Fibroblast of pulmonary artery (primary cell): ENCODE measurements at places on chromosomes 3 and 15.
A peak's percentile ranks its signal among the peaks of the same experiment; 100 is the strongest.

- DNase-seq, result no peak
Observed at GRCh38 chr15:67955252-67955651, 98.9 kb upstream of the PIAS1 start.

DNA sequence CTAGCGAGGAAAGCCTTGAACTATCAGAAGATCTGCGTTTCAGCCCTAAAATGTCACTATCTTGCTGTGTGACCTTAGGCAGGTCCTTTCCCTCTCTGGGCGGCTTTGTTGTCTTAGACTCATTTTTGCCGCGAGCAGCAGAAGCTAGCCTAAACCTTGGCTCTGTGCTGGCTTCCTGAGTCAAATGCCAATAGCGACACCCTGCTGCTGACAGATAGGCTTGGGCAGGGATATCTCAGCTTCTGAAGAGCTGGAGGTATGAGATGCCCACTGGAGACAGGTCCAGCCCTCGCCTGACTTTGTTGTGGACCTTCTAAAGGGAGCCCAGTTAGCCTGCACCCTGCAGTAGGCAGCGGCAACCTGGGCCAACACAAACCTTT, 1.3 kb downstream of the ADAMTSL3 start:
- DNase-seq, result no peak

DNA sequence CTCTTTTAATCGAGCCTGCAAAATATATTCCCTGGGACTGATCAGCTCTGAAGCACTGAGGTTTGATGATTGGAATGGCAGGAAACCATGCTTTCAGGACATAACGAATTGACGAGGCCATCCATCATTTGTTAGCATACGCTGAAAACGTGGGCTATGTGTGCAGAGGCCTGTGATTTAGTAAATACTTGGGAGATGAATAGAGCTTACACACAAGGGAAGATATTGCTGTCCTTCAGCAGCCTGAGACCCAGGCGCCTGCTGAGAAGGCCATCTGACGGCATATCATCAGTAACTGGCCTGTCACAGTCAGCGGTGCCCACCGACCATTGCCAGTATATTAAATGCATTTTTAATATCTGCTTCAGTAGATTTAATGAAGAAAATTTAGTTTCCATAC, 16.2 kb downstream of the CDIN1 start:
- DNase-seq, result no peak

DNA sequence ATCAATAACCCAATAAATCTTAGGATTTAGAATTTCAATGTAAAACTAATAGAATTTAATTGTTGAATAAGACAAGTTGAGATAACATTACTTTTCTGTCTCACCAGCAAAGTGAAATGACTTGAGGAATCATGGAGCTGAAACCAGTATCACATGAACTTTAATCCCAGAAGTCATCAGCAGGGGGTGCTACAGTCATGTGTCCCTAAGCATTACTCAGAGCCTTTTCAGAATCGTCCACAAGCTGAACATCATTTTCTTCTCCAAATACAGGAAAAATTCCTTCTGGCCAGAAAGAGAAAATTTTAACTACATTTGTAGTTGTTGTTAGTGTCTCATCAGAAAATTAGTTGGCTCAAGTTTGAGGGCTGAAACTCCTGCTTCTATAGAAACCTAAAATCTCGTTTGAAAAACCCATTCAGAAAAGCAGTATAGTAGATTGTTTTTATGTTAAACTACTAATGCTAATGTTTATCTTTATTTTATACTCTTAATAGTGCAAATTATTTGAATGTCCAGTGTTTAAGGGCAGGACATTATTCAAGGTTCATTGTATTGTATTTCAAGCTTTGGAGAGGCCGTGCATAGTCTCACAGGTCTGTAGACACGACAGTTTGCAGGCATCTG, 384.1 kb downstream of the PLOD2 start:
- peak; percentile 87 for DNase-seq

- DNase-seq, result no peak
Observed at GRCh38 chr3:152830245-152830644, 4.7 kb upstream of the P2RY1 start.

GRCh38 chr15:88894819-88895767, at the start of gene HAPLN3:
HAPLN3 (minus strand) TSS chr15:88895544; CDS start chr15:88887298, 8,246 bp downstream.
- DNase-seq, result peak; percentile 40

DNA sequence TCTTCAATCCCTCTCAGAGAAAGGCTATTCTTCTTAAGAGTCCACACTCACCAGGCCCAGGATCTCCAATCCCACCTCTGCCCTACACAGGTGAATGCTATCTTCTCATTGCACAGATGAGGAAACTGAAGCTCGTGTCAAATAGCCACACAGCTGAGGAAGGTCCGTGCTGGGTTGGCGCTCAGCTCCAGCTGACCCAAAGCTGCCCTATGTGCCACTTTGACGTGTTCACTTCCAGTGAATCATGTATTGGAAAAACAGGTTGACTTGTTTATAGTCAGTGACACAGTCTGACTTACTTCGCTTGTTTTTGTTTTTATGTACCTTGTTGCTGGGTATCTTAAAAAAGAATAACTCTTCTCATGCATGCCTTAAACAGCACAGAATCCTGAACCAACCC, 32.4 kb upstream of the ALDH1A3 start:
- no peak for DNase-seq

- no peak for DNase-seq
Observed at GRCh38 chr3:102233881-102234280, 200.9 kb upstream of the ZPLD1 start.

DNA sequence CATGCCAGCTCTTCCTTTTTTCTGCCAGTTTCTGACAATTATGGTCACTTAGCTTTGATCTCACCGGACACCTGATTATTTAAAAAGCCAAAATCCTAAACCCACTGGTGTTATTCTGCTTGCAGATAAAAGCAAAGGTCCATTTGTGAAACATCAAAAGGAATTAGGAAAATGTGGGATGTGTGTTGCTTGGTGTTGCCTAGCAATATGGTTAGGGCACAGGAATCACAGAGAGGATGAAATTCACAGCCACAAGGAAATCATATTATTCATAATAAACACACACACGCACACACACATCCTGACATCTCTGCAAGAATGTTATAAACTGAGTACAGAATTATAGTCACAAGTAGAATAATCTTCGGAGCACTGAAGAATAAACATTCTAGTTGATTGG, 89.3 kb upstream of the BHLHE40 start:
- DNase-seq, result peak; percentile 47

DNA sequence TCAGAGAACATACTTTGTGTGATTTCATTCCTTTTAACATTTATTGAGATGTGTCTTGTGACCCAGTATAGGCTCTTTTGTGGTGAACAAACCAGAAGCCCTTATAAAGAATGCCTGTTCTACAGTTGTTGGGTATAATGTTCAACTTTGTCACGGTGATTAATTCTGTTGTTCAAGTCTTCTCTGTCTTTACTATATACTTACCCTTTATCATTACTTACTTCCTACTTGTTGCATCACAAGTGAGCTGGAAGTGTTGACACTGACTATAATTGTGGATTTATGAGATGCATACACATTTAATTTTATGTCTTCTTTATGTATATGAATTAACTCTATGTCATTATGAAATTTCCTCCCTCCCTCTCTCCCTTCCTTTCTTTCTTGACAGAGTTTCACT, 59.7 kb upstream of the TBL1XR1 start:
- no peak for DNase-seq

DNA sequence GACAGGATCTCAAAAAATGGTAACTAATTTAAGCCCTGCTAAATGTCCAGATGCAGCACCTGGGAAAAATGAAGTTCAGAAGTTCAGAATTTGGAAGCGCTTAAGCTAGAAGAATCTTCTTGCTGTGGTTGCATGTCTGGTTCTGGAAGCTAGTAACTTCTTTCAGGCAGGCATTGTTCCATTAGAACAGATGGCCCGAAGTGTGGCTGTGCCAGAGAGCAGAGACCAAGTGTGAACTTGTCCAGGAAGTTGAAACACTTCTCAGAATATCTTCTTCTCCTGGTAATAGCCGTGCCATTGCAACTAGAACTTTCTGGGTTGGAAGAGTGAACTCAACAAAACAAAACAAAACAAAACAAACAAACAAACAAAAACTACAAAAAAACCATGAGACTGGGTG, 80.0 kb downstream of the MITF start:
- DNase-seq, result no peak

- no peak for DNase-seq
Observed at GRCh38 chr3:159186581-159186980, 384.7 kb downstream of the MFSD1 start.

GRCh38 chr15:51576911-51577500, 45.6 kb downstream of the DMXL2 start:
- DNase-seq, result peak; percentile 85

- no peak for DNase-seq
Observed at GRCh38 chr15:64640146-64640871, 135.1 kb downstream of the RBPMS2 start.

DNA sequence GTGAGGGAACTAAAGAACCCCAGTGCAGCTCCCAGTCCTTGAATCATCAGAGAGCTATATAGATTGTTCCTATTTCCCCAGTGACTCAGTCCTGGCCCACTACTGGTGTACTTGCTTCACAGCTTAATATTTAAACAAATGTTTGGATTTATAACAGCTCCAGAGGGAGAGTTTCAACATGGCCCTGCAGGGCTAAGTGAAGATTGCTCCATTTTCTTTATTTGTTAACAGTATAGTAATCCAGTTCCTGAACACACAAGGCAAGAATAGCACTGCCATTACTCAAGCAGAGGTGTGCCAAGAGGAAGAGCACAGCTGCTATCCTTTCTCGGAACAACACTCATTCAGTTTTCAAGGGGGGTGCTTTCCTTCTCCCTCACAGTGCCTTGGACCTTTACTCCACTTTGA, 6.5 kb downstream of the SQOR start:
- peak; percentile 92 for DNase-seq

DNA sequence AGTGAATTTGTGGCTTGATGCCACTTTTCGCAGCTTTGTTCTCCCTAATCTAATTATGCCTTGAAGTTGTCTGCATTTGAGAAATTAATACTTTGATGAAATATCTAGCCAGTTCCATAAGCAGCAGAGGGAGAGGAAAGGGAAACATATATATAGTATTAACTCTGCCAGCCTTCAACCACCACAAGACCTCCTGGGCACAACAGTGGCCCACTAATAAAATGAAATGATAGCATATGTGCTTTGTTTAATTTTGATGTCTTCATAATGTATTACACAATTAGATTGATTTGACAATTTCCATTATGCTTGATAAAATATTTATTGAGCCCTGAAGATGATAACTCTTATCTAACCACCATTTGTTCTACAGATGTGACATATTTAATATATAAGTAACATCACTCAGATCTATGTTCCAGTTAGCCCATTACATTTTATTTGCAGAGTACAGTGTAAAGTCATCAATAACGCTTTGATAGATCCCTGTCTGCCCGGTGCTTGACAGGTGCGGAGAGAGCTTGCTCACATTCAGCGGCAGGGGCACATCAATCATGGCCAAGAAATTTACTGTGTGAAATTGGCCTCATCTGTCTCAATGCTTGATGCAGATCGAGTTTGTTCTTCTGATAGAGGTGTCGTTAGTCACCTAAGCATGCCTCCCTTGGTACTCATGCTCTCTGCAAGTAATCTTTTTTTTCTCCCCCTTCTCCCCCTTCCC, 187.4 kb downstream of the MECOM start:
- no peak for DNase-seq

GRCh38 chr3:60463685-60464084, 787.6 kb downstream of the FHIT start:
- no peak for DNase-seq

DNA sequence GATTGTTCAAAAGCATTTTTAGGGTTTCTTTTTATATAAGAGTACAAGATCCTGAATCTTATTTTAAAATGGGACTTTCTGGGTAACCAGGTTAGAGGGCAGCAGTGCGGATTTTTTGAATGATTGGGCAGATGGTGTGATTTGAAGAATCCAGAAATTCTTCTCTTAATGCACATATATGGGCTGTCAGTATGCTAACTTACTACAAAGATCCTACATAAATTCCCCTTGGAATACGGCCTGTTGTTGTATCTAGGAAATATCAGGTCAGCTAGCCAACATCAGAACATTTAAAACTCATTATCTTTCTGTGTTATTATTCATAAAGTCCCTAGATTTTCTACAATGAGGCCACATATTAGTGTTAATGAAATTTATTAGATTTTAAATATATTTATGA, 229.6 kb upstream of the TPRG1 start:
- no peak for DNase-seq

DNA sequence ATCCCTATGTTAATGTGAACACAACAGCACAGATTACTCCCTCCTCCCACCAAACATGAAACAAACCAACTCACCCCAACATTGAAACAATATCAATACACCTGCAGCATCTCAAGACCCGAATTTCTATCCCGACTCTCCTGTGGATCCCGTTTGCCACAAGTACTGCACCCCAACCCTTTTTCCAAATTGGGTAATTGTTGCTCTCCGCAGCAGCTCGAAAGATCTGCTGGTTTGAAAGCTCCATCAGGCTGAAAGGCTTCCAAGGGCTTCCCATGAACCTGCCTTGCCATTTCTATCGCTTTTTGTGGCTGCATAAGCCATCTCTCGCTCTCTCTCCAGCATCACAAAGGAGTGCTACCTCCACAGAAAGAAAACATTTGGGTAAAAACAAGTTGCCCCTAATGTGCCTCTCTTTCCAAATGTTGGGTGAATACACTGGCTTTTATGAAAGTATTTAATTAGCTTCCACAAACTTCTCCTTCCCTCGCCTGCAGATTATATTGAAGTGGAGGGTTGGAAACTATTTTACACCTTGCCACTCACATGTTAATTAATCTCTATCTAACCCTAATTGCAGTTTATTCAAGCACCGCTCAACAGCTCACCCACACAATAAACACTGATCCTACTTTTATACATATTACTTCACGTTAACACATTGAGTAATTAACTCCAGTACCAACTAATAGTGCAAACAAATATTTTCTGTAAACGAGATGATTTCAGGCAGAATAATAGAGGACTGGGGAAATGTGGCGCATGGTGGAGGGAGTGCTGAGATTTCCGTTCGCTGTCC, 2.5 kb upstream of the FEZF2 start:
- no peak for DNase-seq

DNA sequence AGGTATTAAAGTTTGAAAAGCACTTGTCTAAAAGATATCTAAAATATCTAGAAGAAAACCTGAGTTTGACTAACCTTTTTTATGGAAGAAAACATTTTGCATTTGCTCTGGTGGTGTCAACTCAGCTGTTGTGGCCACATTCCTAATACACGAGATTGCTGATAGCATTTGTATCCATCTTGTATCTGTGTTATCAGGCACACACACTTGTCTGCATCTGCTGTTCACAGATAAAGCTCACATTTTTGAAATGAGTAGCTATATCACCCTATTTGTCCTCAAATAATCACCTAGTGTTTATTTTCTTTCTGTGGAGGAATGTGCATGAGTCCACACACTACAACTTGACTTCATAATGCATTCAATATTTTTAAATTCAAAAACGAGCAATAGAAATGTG, 632.3 kb upstream of the NR2F2 start:
- DNase-seq, result no peak

DNA sequence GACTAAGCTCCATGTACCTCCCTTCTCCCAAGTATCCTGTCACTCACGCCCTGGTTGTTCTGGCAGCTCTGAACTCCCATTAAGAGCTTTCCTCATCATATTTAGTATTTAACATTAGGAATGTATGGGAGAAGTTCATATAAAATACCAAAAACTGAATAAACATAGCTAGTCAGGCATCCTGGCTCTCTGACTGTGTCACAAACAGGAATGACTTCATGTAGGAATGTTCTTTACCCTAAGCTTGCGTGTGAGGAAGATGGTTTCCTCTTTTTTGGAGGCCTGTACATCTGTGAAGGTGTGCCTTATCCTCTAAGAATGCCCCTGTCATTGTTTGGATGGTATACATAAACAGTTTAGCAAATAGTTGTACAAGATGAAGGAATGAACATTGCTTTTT, 38.6 kb downstream of the SEMA6D start:
- no peak for DNase-seq

GRCh38 chr3:21274079-21274571, 476.9 kb downstream of the ZNF385D start:
- peak; percentile 63 for DNase-seq
